ENCODE measurements at places on chromosomes 2 and 18. TPM values are rescaled to one million over a fixed set of nuclear protein-coding genes. Genes with fewer than 3 reads are reported as not detected.

CRYBA2 gene
- total RNA-seq: not detected

- DNase-seq: no peak
These were observed 76.5 kb upstream of the HS6ST1 start for GRCh38 chr2:128395196-128395595.

DAW1 gene
- 16.6 TPM for total RNA-seq

- no peak for DNase-seq
These were observed 16.3 kb upstream of the MYO1B start for GRCh38 chr2:191228861-191229260.

BOLL gene
- not detected for total RNA-seq

- no peak for DNase-seq
These were observed 25.3 kb upstream of the TACR1 start for GRCh38 chr2:75224636-75225094.

DNA sequence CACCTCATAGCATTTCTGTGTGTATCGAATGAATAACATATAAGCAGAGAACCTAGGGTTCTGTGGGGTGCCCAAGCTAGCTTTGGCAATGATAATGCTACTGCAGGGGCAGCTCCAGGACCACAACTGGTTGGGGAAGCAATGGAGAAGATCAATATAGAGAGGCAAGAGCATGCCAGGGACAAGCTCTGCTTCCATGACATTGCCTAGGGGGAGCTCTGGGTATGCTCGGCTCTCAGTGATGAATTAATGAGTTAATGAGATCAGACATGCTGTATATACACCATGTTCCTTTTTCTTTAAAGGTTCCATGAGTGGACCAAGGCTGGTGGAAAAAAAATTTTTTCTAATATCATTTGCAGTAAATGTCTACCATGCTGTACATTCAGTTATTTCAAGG lies 618.4 kb downstream of the BCL11A start:
- DNase-seq: no peak

DNA sequence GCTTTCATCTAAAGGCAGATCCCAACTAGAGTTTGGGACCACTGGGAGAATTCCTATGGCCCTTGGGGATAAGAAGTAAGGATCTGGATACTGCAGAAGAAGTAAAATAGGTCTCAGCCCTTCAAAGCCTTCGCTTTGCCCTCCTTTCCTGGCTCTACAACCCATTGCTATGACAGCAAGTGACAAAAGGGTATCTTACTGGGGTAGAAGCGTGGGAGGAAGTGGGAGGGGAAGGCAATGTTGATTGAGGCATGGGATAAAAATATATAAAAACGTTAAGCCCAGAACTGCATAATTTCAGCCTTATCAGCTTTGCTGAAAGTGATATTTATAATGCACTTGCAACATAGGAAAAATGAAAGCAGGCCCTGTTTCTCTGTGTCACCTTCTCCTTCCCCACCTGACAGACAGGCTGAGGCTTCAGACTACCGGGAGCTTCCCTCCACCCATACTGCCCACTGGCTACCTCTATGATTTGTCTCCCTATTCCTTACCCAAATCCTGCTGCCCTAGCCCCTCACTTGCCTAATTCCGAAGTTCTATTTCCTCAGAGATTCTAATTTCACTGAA lies 14.9 kb upstream of the SOS1 start:
- DNase-seq: no peak

All from pulmonary artery endothelial cell (primary cell).